ENCODE measurements at places on chromosomes 12 and 14. TPM values are rescaled to one million over a fixed set of nuclear protein-coding genes. Genes with fewer than 3 reads are reported as not detected.

C12orf54 gene
- polyA plus RNA-seq, result 0.77 TPM

SLC38A2 gene
- polyA plus RNA-seq, result 202 TPM

CCDC197 gene
- not detected for polyA plus RNA-seq

HRK gene
- polyA plus RNA-seq, result 0.57 TPM

PELI2 gene
- polyA plus RNA-seq, result 21.4 TPM

GPRC5A gene
- 6.8 TPM for polyA plus RNA-seq

DNA sequence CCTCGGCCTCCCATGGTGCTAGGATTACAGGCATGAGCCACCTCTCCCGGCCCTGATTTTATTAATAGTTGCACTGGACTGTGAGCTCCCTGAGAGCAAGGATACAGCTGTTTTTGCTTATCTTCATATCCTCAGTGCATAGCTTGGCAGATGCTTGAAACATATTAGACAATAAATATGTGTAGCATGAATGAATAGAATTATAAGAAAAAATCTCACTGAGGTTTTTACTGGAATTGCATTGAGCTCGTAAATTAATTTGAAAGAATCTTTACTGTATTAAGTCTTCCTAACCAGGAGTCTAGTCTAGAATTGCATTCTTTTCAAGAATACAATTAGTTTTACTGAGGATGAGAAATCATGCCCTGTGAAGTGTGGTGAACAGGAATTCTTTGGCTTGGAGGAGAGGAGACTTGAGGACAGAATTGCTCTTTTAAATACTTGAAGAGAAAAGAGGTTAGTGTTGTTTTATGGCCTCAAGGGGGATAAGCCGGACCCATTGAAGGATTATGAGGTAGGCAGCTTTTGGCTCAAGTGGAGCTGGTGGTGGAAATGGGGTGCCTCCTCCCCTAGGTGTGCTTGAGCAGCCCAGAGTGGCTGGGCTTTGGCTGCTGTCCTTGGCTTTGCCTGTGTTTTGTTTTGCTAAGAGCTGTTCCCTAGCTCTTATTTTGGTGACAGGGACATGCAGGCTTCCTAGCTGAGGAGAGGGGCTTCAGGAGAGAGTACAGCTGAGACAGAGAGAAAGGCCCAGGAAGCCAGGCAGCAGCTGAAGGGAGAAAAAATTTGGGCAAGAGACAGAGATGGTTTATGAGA is 34.0 kb downstream of the PLEKHD1 start:
- DNase-seq, result no peak

DNA sequence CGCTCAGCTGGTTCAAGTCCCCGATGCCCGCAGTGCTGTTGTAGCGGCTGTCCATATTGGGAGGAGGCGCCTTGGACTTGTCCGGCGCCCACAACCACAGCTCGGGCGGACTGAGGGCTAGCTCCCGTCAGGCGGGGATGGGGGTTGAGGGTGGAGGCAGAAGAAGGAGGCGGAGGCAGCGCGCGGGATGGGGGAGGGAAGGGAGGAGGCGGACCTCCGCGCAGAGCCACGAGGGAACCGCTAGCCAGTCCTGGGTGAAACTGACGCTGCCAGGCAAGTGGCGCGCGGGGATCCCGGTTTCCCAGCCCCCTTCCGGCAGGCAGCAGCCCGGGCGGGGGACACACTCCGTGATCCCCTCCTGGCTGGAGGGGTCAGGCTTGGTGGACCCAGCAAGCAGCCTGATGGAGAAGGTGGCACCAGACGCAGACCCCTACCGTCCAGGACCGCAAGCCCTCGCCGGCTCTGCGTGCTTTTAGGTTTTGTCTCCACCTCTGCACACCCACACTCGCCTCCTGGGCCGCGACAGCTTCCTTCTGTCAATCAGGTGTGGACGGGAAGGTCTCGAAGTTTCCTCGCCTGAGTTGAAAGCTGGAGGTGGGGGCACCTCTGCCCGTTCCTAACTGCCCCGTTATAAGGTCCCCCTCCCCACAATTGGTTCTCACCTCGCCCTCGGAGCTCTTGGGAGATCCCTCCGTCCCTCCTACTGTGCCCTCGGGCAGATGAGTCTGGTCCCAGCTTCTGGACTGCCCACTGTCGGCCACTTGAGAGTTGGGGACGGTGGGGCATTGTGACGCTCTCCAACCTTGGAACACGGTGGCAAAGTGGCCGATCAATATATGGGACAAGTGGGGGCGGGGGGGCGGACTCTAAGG is at the start of gene CPNE8:
Gene CPNE8, minus strand, starts transcription at position 112 of the 872 bp plus-strand sequence. Its CDS starts 57 bp downstream, at position 55.
- peak; percentile 24 for DNase-seq

DNA sequence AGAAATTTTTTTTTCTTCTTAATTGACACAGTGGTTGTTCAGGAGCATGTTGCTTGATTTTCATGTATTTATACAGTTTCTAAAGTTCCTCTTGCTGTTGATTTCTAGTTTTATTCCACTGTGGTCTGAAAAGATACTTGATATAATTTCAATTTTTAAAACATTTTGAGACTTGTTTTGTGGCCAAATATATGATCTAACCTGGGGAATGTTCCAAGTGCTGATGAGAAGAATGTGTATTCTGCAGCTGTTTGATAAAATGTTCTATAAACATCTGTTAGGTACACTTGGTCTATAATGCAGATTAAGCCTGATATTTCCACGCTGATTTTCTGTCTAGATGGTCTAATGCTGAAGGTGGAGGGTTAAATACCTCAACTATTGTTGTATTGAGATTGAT is 151.4 kb upstream of the IFNG-AS1 start:
- no peak for DNase-seq

DNA sequence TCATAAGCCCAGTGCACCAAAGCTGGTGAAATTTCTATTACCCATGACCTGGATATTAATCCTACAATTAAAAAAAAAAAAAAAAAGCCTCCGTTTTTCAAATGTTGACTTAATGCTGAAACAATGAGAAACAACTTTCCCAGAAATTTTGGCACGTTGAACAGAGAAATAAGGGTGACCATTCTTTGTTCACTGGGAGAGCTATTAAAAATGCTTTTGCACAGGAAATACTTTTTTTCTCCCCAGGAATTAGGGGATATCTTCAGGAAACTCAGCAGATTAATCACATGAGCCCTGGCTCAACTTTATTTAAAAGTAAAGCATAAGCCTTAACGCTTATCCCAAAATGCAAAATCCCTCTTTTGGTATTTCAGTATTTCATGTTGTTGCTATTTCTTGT is 54.8 kb upstream of the FLRT2 start:
- DNase-seq, result no peak

DNA sequence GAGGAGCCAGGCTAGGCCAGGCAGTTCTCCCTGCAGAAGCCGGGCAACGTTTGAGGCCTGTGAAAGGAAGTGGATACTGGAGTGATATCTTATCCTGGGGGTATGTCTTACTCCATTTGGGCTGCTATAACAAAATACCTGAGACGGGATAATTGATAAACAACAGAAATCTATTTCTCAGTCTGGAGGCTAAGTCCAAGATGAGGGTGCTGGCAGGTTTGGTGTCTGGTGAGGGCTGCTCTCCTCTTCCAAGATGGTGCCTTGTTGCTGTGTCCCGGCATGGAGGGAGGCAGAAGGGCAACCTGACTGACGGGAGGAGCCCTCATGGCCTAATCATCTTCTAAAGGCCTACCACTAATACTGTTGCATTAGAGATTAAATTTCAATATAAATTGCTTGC is 15.7 kb upstream of the GALNT6 start:
- no peak for DNase-seq

DNA sequence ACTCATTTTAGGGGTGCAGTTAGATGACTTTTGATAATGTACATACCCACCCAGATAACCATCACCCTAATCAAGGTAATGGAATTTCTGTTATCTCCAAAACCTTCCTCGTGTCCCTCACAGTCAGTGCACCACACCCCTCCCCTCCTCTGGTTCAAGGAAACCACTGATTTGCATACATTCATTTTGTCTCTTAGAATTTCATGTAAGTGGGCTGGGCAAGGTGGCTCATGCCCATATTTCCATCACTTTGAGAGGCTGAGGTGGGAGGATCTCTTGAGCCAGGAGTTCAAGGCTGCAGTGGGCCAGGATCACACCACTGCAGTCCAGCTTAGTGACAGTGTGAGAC is 15.7 kb downstream of the ADIPOR2 start:
- no peak for DNase-seq

DNA sequence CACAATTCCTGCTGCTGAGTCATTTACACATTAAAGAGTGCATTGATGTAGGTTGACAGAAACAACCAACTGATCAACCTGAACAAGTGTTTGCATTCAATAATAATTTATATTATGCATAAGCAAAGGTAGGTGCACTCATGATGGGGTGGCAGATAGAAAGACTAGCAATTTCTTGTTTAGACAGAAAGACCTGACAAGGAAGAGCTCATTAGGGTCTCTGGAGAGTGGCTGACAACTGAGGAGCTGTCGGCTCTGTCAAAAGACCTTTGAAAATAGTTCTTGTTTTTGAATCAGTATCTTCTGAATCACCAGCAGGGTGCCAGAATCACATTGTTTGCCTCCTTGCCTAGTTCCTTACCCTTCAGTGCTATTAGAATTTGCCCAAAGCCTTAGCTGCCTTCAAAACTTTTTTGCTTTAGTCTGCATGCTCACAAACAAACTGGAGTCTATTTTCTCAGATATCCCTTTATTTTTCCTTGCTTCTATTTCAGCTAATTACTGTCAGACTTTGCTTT is 234.7 kb downstream of the BTG1 start:
- DNase-seq, result no peak

- DNase-seq, result no peak
Observed at GRCh38 chr14:83733670-83734069, 1796.3 kb upstream of the FLRT2 start.

DNA sequence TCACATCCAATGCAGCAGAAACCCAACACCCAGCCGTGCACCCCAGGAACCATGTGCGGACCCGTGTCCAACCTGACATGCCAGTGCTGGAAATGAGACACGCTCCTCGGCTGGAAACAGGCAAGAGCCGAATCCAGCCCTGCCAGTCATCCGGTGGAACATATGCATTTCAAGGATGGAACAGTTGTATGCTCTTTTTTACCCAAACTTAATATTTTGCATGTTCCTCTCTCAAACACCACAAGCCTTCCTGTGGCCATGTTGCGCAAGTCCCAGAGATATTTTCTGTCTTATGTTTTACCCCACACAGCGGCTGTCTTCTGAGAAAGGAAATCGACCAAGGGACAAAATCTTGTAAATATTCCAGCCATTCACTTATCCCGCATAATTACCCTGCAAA is 196.9 kb downstream of the BCL11B start:
- DNase-seq, result no peak

DNA sequence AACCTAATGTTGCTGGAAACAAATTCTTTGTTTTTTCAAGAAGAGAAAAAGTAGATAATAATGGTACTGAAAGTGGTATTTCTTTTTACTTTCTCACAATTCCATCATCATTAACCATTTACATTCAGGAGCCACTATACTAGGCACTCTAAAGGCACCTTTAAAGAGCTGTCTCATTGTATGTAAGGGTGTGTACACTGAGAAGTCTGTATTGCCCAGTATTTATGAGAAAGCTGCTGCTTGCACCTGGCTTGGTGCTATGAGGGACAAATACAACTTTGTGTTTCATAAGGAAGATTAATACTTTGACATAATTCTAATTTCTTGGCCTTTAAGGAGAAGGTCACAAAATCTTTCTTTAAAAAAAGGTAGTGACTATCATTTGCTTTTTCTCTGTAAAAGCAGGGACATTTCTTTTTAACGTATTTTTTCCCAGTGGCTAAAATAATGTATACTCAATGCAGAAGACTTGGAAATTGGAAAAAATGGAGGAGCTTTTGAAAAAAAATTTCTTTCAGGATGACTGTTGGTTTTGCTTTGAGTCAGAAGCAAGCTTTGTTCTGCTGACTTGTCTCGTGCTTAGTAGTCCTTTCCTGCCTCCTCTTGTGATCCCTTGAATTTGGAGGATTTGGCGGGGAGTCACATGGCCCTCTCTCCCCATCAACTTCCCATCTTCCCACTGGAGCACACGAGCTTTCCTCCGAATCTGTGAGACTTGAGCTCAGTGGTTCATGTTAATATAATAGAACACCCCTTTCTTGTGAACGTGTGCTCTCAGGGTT is 50.1 kb downstream of the RASSF3 start:
- no peak for DNase-seq

DNA sequence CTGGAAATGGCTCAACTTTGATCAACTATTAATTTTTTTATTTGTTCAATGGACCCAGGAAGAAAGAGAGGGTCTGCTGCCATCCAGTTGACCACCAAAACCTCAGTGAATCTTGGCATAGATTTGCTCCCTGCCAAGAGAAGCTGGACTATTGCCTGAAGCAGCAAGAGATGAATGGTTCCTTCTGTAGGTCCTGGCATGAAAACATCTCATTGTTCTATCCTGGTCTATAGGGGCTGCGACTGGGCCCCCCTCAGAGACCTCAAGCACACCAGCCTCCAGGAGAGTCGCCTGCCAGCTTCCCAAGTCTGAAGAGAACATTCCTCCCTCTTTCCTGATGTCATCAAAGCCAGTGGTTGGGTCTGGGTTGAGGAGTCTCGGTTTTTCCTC is 204.9 kb downstream of the TMX1 start:
- no peak for DNase-seq

DNA sequence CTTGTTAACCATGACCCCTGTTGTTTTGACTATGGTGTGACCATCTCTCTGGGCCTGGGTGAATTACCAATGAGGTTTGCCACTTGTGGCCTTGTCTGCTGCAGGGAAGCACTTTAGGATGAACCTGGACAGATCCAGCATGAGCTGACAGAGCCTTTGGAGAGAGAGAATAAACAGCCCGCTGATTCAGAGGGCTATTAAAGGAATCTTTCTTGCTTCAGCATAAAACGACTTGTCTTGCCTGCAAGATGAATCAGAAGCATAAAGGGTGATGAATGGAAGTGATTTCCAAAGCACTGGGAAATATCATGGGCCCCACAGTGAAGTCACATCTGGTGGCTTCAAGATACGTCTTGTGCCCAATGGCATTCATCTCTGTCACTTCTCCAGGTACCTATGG is 69.0 kb upstream of the WSCD2 start:
- no peak for DNase-seq

DNA sequence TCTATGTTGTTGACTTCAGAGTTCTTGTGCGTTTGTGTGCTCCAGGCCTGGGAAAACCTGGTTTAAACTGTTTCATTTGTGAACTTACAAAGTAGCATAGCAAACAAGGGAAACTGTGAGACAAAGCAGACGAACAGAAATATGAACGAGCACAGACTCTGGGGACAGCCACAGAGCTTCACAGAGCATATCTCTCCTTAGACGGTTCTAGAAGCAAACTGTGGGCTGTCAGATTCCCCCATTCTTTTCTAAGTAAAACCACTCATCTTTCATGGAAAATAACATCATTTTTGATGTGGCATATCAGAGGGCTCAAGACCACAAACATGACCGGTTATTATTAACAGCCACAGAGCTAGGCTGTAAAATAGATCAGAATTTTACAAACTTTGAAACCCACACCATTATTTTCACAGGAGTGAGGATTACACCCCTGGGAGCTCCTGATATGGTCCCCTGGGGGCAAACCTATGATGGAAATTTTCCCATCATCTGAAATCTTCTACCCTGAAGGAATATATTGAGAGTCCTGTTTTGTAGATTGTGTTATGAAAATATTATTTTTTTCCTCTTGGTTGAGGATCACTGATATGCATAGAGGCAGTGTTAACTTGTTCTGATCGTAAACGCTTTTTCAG is 102.0 kb downstream of the ADGRD1 start:
- DNase-seq, result no peak

DNA sequence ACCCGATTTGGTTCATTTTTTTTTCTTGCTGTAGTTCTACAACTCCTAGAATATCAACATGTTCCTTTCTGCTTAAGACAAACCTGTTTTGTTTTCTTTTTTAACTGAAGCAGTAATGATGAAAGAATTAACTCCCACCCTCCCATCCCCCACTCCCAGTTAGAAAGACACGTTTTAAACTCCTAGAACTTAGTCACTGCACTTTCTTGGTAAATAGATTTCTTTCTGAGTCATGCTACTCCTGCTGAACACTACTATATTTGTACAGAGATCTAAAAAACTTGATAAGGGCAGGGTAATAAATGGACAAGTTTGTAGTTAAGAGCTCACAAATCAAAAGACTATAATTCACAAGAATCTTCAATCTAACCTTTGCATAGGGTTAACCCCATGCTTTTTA is 118.9 kb upstream of the PTPRB start:
- DNase-seq, result no peak
